ENCODE measurements at places on chromosomes 4 and X.

- DNase-seq = no peak
Observed at GRCh38 chr4:19324184-19324583, 927.5 kb upstream of the SLIT2 start.

DNA sequence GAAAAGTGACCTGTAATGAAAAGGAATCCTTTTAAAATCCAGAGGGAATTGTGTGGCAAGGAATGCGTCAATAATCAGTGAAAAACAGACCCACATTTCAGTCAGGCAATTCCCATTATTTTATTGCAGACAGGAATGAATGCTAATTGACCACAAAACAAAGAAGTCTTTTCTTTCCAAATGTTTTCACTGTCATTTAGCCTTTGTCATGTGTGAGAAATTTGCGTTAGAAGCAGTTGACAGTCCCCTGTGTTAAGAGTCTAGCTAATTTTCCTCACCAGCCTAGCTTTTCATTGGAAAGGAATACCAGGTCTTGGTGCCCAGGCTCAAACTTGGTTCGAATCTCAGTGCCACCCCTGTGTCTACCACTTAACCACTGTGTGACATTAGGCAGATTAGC, 83.4 kb downstream of the KIT start:
- DNase-seq = no peak

- no peak for DNase-seq
Observed at GRCh38 chrX:153816831-153817690, 13.3 kb downstream of the PDZD4 start.

DNA sequence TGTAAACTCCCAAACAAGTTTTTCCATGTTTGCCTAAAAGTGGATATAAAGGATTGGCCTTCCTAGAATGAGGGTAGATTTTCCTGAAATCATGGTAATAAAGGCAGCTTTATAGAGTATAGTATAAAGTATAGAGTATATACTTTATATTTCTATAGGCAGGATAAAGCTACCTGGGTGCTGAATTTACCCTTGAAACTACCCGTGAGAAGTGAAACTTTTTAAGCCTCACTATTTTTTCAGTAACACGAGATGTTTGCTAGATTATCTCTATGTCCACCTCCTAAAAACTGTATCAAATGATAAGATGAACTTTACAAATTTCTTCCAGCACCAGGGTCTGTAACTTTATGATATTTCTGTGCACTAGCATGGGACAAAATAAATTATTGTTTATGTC, 340.0 kb upstream of the GALNTL6 start:
- DNase-seq = no peak
